NCI-H1105 treated with DMSO at 0.1 percent for 48 hours (cell line): ENCODE measurements at places on chromosomes 1 and 21.

DNA sequence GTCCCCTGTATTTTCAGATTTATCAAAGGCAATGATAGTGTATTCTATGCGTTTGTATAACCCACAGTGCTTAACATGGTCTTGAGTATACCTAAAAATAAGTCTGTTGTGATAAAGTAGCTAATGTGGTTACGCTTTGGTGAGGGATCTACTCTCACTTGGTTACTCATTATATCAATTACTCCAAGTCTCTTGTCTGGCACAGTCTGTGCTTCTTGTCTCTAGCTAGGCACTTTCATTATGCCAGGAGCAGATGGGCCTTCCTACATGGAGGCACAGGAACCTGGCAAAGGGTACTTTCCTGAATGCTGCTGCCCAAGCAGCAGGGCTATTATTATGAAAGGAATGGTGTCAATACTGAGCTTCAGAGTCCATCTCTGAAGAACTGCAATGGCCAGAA, 4.2 kb upstream of the PTPN22 start:
- no peak for DNase-seq

DNA sequence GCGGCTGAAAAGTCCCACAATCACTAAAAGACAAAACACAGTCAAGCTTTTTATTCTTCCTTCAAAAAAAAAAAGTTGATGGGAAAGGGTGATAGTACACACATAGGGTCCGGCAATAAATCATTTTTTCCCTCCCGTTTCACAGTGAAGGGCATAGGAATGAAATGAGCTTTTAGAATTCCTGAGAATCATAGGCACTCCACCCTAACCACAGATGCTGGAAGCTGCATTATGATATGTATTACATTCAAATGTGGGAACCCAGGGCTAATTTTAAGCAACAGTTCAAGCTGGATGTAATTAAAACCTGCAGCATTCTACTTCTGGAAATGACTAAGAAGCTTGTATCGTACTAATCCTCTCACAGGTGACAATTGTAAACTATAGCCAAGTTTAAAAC, 75.7 kb upstream of the KCNJ15 start:
- DNase-seq = no peak

GRCh38 chr1:217363319-217363718, 267.6 kb downstream of the GPATCH2 start:
- DNase-seq = no peak

DNA sequence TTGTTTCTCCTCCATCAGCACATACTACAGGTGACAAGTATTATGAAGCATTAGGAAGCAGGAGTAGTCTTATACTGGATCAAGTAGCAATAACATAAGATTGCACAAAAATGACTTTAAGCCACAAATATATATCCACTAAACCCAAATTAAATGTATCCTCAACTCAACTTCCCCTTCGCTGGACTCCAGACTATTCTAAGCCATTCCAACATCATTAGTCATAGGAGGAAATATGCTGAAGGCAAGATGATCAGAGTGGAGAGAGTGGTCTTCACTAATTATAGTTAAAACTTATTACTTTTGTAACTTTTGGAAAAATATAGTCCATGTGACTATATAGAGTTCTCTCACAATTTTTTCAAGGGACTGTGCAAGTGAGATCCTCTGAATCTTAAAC, 390.7 kb upstream of the ZP4 start:
- DNase-seq = no peak

- DNase-seq = no peak
Observed at GRCh38 chr1:93095804-93096585, 16.9 kb downstream of the MTF2 start.
